ENCODE measurements at places on chromosomes 16 and 17.
A peak's percentile ranks its signal among the peaks of the same experiment; 100 is the strongest.

DNA sequence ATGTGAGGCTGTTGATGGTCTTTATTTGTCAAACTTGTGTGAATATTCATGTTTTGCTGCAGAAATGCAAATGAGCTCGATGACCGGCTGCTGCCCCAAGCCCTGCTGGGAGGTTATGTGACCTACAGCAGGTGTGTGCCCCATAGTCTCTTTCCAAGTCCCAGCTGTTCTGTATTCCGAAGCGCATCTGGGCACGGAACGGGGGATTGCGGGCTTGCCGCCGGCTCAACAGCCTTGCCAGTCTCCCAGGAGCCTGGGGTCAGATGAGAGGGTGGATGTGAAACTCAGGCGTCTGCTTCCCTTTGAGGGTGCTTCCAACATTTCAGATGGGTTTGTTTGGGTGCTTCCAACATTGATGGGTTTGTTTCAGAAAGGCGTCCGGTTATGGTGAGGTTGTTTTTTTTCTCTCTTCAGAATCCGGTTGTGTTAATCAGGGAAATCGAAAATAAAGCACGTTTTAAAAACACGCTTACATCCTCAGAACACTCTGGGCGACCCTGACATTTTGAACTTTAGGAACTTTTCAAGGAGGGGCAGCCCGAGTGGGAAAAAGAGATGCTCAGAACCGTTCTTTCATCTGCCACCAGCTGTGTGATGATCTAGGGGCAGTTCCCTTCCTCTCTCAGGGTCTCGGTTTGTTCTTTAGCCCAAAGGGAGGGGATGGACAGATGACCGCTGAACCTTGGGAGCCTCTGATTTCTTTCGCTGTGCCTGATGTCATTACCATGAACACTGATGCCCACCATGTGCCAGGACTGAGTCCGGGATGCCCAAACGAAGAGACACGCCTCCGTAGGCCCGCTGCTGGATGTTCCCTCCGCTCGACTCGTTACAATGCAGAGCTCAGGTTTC, 47.8 kb upstream of the AMZ2 start:
- DNase-seq, result peak; percentile 56
- peaks cover 21% of the 10 kb centered on the region for H3K4me1 ChIP-seq
- peaks cover 60% of the 10 kb centered on the region for H3K27me3 ChIP-seq
- peak overlapping the region; percentile 80 for H3K4me3 ChIP-seq

DNA sequence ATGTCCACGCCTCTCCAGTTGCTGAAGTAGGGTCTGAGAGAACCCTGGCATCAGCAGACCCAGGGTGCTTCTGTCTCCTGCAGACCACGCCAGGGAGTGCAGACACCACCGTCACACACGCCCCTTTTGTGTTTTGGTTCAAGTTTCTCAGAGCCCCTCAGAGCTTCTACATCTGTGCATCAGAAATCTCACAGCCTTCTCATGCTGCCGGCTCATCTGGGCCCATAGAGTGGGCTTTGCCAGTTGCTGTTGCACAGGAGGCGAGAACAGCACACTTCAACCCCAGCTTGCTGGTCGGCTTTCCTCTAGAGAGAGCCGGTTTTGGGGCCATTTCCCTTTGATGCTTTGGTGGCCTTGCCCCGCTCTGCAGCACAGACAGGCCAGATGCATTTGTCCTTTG, 60.9 kb downstream of the PDPK1 start:
- H3K4me3 ChIP-seq, result no peak overlapping the region
- H3K4me1 ChIP-seq, result peaks cover 6% of the 10 kb centered on the region
- no peaks in the 10 kb centered on the region for H3K27me3 ChIP-seq
- DNase-seq, result no peak
- H3K27ac ChIP-seq, result no peak overlapping the region

- H3K4me3 ChIP-seq, result no peak overlapping the region
- no peak overlapping the region for H3K27ac ChIP-seq
- peaks cover 4% of the 10 kb centered on the region for H3K36me3 ChIP-seq
- DNase-seq, result no peak
These were observed 5.5 kb downstream of the DOK4 start for GRCh38 chr16:57480754-57481230.

DNA sequence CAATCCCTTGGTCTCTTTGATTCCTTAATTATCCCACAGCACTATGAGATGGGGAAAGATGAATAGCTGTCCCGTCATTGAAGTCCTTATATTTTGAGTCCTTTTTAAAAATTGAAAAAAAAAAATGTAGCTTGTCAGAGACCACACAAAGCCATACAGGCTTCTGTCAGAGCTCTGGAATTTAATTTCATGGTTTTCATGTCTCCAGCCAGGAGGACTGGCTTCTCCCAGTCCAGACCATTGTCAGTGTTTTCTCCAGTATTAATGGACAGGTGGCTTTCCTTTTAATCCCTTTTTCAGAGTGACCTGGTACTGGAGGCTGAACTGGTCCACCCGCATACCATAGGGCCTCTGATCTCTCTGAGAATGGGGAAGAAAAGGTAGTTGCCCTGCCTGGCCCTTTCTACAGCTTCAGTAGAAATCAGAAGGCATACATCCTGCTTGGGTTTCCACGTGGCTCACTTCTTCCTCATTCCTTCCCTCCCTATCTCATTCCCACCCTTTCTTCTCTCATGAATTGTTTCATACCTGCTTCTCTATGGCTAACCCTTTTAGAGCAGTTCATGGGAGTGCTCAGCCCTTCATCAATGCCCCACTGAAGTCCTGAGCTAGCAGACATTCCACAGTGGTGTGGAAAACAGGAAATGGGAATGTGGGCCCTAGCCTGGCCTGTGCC, 29.1 kb downstream of the TRIM16 start:
- no peak for DNase-seq
- H3K27ac ChIP-seq, result no peak overlapping the region
- no peaks in the 10 kb centered on the region for H3K27me3 ChIP-seq
- no peak overlapping the region for H3K4me3 ChIP-seq
- H3K4me1 ChIP-seq, result peaks cover 11% of the 10 kb centered on the region
